ENCODE measurements at places on chromosomes 16 and 17.

- no peak for DNase-seq
Measured at GRCh38 chr17:28110184-28110583, 67.7 kb downstream of the NLK start.

- DNase-seq, result no peak
Measured at GRCh38 chr17:80545499-80545826, 825 bp downstream of the RPTOR start.

DNA sequence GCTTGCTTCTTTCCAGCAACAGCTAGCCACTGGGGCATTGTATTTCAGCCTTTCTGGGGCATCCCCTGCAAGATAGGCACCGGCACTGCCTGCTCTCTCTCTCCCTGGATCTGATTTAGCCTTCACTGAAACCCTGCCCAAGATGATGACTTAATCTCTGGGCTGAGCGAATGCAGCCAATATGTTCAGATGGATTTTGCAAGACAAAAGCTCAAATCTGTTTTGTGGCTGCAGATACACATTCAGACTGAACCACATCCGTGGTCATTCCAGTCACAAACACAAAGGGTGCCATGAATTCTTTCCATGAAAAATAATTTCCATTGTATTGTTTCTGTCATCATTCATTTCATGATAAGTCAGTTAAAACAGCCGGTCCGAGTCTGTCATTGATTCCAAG, 24.2 kb downstream of the SOST start:
- no peak for DNase-seq

GRCh38 chr17:56108811-56109284, 44.4 kb upstream of the ANKFN1 start:
- no peak for DNase-seq

- no peak for DNase-seq
Measured at GRCh38 chr17:34726536-34727384, 147.4 kb downstream of the TMEM132E start.

DNA sequence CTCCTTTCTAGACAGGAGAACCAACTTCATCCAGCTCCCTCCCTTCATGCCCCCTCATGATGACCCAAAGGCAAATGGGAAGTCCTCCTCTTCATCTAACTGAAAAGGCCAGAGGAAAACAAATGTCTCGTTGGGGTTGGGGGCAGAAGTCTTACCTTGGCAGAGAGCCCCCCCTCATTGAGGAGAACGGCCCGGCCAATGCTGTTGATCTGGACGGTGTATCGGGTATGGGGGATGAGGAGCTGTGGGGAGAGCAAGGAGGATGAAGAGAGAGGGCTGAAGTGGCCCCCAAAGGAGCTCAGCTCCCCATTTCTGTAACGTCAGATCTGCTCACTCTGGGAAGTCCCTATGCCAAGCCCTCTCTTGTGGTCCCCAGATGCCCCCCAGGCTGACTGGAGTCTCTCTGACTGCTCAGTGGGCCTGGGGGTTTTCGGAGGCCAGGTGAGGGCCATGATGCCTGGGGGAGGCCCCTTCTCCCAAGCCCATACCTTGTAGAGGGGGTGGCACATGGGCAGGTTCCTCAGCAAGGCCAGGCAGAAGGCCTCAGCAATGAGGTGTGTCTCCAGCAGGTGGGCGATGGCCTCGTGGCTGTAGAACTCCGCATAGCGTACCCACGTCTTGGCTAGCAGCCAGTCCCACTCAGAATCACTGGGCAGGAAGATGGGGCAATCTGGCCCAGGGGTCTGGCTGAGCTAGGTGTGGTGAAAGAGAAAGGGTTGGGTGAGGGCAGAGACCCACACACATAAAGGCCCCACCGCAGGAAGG, 10.8 kb downstream of the ALOX12B start:
- no peak for DNase-seq

- DNase-seq, result no peak
Measured at GRCh38 chr17:64340557-64340956, 50.1 kb downstream of the PECAM1 start.

- no peak for DNase-seq
Measured at GRCh38 chr17:68807998-68808772, 147.0 kb downstream of the ABCA8 start.

GRCh38 chr16:2451851-2452320, 8.0 kb upstream of the TEDC2 start:
- no peak for DNase-seq
